ENCODE measurements at places on chromosomes 16 and 17.

- no peak for DNase-seq
Observed at GRCh38 chr17:39667262-39667944, 850 bp upstream of the PNMT start.

DNA sequence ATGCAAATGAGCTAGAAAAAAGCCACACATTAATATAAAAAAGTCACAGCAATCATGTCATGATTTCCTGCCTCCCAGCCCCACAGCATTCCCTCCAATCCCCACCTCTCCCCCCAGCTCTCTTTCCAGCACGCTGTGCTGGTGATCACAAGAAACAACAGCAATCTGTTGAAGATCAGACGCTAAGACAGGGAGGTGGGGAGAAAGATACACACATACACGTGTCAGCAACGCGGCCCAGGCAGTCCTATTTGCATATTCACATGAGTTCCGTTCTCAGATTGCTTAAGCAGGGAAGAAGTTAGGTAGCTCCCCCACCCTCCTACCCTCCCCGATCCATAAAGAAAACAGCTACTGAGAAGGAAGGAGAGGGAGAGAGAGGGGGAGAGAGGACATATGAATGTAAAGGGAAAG is 405.5 kb upstream of the PSMD7 start:
- no peak for DNase-seq

- no peak for DNase-seq
Observed at GRCh38 chr16:86430814-86431213, 79.5 kb upstream of the FOXF1 start.

DNA sequence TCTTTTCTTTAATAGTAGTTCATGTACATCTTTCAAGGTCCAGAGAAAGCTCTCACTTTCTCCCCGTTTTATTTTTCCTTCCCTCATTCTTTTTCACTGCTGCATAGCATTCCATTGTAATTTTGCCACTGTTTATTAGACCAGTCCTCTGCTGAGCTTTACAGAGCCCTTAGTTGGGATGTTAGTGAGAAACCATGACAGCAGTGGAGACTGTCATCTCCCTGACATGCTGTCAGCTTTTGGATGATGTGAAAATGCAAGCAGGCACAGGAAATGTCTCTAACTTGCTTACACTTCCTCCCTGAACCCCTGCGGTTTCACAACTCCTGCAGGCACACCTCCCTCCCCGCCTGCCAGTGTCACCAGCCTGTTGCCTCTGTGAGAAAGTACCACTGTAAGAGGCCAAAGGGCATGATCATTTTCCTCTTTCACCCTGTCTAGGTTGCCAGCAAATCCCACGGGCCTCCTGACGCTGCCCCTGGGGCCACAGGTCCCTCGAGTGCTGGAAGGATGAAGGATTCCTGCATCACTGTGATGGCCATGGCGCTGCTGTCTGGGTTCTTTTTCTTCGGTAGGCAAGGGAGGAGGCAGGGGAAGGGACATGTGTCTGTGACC is at the start of gene ITGAL:
Gene ITGAL (plus strand): TSS at position 415 of the 615 bp plus-strand sequence. CDS start 96 bp downstream, at position 511.
- peak; percentile 70 for DNase-seq

DNA sequence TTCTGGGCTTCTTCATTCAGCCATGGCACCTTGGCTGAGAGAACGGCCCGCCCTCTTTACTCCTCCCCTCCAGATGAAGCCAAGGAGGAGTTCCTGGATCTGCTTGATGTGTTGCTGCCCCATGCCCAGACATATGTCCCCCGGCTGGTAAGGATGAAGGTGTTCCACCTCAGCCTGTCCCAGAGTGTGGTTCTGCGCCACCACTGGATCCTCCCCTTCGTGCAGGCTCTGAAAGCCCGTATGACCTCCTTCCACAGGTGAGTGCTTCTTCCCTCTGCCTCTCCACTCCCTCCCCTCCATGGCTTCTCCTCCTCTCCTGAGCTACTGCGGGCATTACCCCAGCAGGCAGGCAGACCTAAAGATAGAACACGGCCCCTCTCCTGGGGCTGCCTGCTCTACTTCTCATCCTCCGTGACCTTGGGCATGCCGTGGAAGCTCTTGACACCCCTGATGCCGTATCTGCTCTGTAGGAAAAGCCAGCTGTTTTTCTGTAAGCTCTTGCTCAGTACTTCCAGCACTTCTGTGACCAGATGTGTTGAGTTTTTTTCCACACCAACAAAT is 8.7 kb downstream of the USB1 start:
- DNase-seq = no peak

DNA sequence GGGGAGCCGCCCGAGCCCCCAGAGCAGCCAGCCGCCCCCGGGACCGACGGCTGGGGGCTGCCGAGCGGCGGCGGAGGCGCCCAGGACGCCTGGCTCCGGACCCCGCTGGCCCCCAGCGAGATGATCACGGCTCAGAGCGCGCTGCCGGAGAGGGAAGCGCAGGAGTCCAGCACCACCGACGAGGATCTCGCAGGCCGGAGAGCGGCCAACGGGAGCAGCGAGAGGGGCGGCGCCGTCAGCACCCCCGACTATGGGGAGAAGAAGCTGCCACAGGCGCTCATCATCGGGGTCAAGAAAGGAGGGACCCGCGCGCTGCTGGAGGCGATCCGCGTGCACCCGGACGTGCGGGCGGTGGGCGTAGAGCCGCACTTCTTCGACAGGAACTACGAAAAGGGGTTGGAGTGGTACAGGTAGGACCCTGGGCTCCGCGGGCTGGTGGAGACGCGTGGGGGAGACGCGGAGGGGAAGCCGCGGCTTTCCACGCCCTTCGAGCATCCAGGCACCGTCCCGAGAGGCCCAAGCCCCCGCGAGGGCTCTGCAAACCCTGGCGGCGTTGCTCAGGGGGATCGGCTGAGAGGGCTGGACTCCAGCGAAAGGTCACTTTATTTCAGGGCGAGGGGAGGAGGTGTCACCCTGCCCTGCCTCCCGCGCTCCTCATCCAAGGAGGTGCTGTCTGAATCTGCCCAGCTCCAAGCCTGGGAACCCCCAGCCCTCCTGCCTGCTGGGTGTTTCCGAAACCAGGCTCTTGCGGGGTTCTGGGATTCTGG is 1.2 kb downstream of the HS3ST4 start:
- no peak for DNase-seq

- peak; percentile 19 for DNase-seq
Observed at GRCh38 chr16:2148714-2149629, 547 bp downstream of the RAB26 start.

DNA sequence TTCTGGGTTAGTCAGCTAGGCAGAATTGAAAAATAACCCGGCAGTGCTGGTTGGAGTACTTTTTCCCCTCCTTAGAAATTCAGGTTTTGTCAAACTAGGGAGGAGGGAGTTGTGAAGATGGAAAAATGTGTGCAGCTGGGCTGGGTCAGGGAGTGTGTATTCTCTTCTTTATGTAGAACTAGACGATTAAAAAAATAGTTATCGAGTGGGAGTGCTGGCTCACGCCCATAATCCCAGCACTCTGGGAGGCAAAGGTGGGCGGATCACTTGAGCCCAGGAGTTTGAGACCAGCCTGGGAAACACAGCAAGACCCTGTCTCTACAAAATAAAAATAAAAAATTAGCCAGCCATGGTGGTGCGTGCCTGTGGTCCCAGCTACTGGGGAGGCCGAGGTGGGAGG is 106.4 kb downstream of the GNAO1 start:
- no peak for DNase-seq

DNA sequence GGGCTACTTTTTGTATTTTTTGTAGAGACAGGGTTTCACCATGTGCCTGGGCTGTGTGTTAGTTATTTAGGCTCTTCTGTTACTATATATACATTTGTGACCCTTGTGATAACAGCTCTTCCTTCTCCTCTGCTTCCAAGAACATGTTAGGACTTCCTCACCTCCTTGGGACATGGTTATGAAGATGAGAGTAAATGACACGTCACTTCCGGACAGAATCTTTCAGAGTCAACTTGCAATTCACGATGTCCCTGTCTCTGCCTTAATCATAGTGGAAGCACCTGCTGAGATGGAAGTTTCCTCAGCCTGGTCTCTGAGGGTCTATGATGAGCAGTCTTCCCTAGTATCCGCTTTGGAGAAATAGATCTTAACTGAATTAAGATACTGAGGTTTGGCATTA is 42.9 kb downstream of the CCDC42 start:
- DNase-seq = no peak

GRCh38 chr17:79406316-79406715 is 204.5 kb downstream of the RBFOX3 start:
- DNase-seq = no peak

- DNase-seq = peak; percentile 37
Observed at GRCh38 chr16:5056352-5056751, 9.4 kb downstream of the C16orf89 start.

DNA sequence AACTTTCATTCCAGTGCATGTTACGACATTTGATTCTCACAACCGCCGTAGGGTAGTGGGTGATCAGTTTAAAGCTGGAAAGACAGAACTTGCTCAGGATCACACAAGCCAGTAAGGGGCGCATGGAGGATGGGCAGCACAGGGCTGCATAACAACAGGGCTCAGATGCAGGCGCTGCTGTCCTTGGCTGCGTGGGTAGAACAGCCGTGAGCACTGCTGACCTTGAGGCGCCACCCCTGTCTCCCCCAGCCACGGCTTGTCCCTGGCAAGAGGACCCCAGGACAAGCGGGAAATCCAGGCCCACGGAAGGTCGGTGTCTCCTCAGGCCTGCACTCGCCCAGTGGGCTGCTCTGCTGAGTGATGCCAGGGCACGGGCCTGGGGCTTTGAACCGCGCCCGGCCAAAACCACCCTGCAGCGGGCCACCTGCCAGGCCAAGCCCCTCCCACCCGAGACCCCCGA is 84.7 kb downstream of the LMF1 start:
- no peak for DNase-seq

DNA sequence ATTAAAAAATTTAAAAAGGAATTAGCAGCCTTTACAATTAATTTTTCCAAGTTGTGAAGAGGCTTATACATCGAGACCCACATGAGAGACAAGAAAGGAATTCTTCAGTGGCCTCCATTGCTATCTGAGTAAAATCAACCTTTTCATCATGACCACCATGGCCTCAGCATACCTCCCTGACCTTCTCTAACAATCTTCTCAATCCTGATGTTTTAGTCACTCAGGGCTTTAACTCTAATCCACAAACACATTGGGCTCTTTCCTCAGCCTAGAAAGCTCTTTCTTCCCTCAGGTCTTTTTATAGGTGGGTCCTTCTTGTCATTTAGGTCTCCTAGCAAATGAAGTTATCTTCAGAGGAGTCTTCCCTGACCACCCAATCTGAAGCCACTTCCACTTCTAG is 46.4 kb downstream of the SPOP start:
- DNase-seq = no peak

GRCh38 chr17:9802294-9802693 is 10.9 kb upstream of the DHRS7C start:
- DNase-seq = no peak

DNA sequence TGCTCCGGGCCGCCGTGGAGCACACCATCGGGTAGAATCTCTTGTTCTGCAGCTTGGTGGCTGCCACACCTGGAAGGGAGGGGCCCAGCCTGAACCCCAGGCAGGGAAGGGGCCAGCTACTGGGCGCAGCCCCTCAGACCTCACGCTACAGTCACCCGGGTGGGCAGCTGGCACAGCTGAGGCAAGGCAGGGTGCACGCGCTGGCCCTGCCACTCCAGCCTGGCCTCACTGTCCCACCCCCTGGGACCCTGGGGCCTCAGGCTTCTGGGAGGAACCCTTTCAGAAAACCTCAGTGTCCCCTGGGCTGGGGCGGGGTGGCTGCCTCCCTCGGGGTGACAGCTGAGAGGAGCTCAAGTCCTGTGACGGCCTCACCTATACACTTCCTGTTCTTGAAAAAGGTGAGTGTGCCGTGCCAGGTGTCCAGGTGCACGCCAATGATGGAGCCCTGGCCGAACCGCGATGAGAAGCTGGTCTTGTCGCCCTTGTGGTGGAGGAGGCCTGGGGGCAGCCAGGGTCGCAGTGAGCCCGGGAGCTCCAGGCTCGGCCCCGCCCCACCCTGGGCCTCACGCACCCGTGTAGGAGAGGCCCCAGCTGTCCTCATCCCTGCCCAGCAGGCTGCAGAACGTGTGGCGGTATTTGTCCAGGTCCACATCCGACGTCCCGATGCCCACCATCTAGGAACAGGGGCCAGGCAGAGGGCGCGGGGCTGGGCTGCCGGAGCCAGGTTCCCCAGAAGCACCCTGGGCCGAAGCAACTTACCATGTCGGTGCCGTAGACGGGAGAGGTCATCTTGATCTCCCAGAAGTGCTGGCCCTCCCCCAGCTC is 4.7 kb upstream of the MRPS34 start:
- DNase-seq = no peak

DNA sequence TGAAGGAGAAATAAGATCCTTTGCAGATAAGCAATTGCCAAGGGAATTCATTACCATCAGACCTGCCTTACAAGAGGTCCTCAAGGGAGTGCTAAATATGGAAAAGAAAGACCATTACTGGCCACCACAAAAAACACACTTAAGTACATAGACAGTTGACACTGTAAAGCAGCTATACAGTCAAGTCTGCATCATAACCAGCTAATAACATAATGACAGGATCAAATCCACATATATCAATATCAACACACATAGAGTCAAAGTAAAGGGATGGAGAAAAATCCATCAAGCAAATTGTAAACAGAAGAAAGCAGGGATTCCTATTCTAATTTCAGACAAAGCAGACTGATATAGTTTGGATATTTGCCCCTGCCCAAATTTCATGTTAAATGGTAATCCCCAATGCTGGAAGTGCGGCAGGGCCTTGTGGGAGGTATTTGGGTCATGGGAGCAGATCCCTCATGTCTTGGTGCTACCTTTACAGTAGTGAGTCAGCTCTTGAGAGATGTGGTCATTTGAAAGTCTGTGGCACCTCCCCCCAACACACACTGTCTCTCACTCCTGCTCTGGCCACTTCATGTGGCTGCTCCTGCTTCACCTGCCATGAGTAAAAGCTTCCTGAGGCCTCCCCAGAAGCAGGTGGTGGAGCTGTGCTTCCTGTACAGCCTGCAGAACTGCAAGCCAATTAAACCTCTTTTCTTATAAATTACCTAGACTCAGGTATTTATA is 32.8 kb downstream of the TANC2 start:
- DNase-seq = no peak

DNA sequence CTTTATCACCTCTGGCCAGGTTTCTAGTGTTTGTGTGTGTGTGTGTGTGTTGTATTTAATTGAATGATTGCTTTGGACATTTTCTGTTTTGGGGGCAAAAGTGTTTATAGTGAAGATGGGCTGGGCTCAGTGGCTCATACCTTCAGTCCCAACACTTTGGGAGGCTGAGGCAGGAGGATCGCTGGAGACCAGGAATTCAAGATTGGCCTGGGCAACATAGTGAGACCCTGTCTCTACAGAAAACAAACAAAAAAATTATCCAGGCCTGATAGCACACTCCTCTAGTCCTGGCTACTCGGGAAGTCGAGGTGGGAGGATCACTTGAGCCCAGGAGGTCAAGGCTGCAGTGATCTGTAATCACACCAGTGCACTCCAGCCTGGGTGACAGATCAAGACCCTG is 37.5 kb downstream of the RPA1 start:
- DNase-seq = no peak
